ENCODE measurements at places on chromosomes 2 and 18.
A peak's percentile ranks its signal among the peaks of the same experiment; 100 is the strongest.

DNA sequence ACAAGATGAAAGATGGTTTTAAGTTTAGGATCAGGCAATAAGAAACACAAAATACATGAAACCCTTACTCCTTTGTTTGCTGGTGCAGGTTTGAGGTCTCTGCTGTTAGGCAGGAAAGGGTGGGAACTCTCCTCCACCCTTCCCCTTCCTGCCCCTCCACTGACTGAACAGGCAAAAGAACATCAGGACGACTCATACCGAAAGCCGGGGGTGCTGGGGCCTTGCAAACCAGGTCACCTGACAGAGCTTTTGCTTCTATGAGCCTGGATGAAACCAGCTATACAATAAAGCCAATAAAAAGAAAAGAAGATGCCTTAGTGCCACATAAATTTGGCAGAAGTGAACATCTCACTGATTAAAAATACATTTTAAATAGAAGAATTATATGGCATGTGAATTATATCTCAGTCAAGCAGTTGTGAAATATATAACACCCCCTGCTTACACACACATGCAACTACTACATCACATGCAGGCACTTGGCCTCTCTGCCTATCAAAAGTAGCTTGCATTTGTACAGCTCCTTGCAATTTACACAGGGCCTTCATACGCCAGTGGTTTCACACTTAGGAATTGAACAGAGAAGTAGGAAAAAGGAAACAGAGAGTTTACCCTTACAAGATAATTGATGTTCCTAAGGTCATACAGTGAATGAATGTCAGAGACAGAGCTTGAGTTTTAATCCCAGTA is 215.1 kb upstream of the TRIB2 start:
- H3K27me3 ChIP-seq = no peaks in the 10 kb centered on the region
- H3K4me3 ChIP-seq = no peak overlapping the region
- H3K4me1 ChIP-seq = peaks cover 27% of the 10 kb centered on the region
- H3K27ac ChIP-seq = no peak overlapping the region
- H3K36me3 ChIP-seq = no peaks in the 10 kb centered on the region
- peak; percentile 68 for DNase-seq

DNA sequence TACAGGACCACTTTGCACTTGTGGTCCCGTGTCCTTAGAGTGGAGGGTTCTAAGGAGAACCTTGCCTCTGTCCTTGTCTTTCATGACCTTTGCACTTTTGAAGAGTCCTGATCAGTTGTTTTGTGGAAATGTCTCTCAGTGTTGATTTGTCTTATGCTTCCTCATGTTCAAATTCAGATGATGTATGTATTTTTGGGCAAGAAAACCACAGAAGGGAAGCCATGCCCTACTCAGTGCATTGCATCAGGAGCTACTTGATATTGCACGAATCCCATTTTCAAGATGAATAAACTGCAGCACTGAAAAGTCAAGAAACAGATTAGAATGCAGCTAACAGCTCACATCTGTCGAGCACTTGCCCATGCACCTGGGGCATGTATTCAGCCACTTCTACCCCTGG is 152.2 kb downstream of the INHBB start:
- no peak overlapping the region for H3K4me3 ChIP-seq
- H3K4me1 ChIP-seq = no peaks in the 10 kb centered on the region
- H3K27ac ChIP-seq = no peak overlapping the region
- no peaks in the 10 kb centered on the region for H3K36me3 ChIP-seq

DNA sequence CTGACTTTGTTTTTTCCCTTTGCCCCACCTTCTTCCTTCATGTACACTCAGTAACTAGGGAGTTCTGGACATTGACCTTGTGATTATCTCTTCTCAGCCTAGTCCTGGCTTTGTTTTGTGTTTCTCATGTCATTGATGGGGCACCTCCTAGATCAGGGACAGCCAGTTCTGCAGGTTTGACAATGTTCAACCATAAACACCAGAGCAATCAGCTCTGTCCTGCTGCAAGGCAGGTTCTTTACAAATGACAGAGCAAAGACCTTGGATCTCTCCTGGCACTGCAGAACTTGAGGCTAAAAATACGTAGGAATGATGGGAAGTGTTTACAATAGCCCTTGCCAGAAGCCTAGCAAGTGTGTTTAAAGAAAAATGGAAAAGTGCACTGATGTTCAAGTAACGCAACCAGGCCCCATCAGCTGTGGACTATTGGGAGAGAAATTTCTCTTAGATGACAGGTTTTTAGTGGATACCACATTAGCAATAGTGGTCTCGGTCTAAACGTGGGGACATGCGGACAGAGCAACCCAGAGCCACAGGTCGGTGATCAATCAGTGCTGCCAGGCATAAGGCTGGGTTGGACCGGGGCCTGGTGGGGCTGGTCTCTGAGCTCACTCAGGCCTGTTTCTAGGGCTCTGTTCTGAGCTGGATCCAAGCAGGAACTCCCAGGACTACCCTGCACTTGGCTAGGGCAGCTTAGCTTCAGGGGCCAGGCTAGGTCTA is 76.8 kb downstream of the SOWAHC start:
- no peak overlapping the region for H3K27ac ChIP-seq
- H3K4me3 ChIP-seq = no peak overlapping the region
- H3K36me3 ChIP-seq = no peaks in the 10 kb centered on the region
- H3K27me3 ChIP-seq = no peaks in the 10 kb centered on the region
- DNase-seq = no peak
- no peaks in the 10 kb centered on the region for H3K4me1 ChIP-seq

DNA sequence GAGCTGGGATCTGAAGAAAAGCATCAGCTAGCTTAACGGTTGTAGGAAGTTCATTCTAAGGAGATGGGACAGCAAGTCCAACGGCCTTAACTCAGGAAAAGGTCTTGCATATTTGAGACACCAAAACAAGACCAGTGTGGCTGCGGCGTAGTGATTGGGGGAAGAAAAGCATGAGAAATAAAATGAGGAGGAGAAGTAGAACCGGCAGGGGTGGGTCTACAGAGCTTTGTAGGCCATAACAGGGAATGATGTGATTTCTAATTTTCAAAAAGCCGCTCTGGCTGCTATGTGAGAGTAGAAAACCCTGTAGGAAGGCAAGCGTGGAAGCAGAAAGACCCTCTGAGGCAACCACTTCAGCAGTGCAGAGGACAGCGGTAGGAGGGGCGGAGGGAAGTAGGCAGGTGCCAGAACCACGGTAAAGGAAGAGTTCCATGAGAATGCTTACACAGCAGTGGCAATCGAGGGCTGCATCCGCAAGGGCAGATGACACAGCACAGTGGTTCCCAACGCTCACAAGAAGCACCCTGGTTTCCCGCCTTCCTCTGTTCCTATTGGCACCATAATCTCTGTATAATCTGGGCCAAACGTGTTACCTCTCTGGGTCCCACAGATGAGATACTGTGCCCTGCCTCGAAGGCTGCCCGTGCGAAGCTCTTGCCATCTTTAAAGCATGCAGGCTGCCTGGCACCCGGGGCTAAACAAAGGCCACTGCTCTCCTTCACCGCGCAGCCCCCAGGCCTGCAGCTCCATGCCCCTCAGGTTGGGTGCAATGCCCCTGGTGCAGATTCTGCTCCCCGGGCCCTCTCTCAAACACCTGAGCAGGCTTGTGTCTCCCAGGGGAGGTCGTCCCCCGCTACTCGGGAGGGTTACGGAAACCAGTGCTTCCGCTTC is 795 bp downstream of the ANKRD39 start:
- H3K27me3 ChIP-seq = no peaks in the 10 kb centered on the region
- H3K4me1 ChIP-seq = peaks cover 17% of the 10 kb centered on the region
- H3K36me3 ChIP-seq = peaks cover 7% of the 10 kb centered on the region
- H3K4me3 ChIP-seq = peak overlapping the region; percentile 78
- peak; percentile 88 for DNase-seq
- peak overlapping the region; percentile 85 for H3K27ac ChIP-seq
